ENCODE measurements at places on chromosomes 2 and 18. TPM values are rescaled to one million over a fixed set of nuclear protein-coding genes. Genes with fewer than 3 reads are reported as not detected.

- H3K4me1 ChIP-seq = no peaks in the 10 kb centered on the region
- no peak overlapping the region for H3K27ac ChIP-seq
- no peaks in the 10 kb centered on the region for H3K36me3 ChIP-seq
These were observed 349.6 kb upstream of the CWC22 start for GRCh38 chr2:180356676-180357075.

DNA sequence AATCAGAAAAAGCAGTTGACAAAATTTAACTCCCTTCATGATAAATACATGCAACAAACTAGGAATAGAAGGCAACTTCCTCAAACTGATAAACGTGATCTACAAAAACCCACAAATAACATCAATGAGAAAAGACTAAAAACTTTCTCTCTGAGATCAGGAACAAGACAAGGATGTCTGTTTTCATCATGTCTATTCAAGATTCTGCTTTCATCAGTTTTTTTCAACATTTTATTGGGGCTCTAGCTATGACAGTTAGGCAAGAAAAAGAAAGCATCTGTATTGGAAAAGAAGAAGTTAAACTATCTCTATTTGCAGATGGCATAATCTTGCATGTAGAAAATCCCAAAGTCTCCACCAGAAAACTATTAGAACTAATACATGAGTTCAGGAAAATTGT lies 12.3 kb upstream of the CHST10 start:
- no peak overlapping the region for H3K27ac ChIP-seq
- H3K36me3 ChIP-seq = no peaks in the 10 kb centered on the region
- H3K27me3 ChIP-seq = no peaks in the 10 kb centered on the region
- no peaks in the 10 kb centered on the region for H3K4me1 ChIP-seq
- H3K4me3 ChIP-seq = no peak overlapping the region

The TXNDC2 gene
- total RNA-seq = 0.21 TPM

The DPP4 gene
- total RNA-seq = 15.0 TPM

The TTR gene
- not detected for total RNA-seq

The NEU2 gene
- total RNA-seq = not detected

The ADGRF3 gene
- 0.31 TPM for total RNA-seq

- peaks cover 34% of the 10 kb centered on the region for H3K27me3 ChIP-seq
- no peak overlapping the region for H3K4me3 ChIP-seq
- H3K27ac ChIP-seq = no peak overlapping the region
- no peaks in the 10 kb centered on the region for H3K4me1 ChIP-seq
- DNase-seq = no peak
These were observed 8.4 kb upstream of the KCNG2 start for GRCh38 chr18:79789091-79789891.

GRCh38 chr2:204170411-204170810 lies 233.8 kb downstream of the ICOS start:
- no peak overlapping the region for H3K4me3 ChIP-seq
- no peaks in the 10 kb centered on the region for H3K27me3 ChIP-seq

DNA sequence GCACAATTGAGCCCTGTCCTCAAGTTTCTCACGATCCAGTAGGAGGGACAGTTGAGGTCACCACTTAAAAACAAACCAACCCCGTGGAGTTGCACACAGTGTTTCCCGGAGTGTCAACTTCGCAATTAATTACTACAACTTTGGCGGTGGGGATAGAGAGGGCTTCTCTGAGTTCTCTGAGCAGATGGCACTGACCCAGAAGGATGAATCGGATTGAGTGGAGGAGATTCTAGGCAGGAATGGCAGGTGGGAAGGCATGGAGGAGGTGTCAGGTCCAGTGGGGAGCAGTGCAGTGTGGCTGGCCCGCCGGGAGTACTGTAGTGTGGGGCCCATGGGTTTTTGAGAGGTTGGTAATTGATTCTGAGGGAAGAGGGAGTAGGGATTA lies 12.0 kb downstream of the SIX3 start:
- peaks cover 25% of the 10 kb centered on the region for H3K4me1 ChIP-seq
- H3K36me3 ChIP-seq = no peaks in the 10 kb centered on the region
- peaks cover 63% of the 10 kb centered on the region for H3K27me3 ChIP-seq
- no peak overlapping the region for H3K27ac ChIP-seq
- H3K4me3 ChIP-seq = no peak overlapping the region
- DNase-seq = no peak

DNA sequence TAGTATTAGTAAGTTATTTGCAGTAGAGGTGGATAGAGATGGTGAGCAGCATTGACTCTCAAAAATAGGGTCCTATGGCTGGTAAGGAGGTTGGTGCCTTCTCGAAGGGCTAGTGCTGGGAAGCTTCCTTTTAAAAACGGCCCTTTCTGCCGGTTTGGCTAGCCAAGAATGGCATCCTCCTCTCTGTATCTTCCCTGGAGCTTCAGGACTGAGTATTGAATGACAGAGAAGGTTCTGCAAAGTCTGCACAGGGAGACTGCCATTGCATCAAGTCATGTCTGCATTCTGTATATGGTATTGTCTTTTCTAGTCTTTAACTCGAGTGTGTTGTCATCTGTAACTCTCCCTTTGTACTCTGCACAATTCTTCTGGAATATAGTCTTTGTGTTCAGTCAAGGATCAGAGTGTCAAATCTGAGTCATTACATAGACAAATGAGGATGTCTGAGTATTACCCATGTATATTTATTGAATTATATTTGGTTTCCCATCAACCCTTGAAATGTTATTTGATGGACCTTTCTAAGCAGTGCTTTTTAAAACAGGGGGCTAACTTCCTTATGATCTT lies 1.1 kb downstream of the LDLRAD4 start:
- H3K27me3 ChIP-seq = no peaks in the 10 kb centered on the region
- no peak overlapping the region for H3K27ac ChIP-seq
- peaks cover 41% of the 10 kb centered on the region for H3K4me1 ChIP-seq
- no peak overlapping the region for H3K4me3 ChIP-seq
- H3K36me3 ChIP-seq = no peaks in the 10 kb centered on the region
- no peak for DNase-seq

DNA sequence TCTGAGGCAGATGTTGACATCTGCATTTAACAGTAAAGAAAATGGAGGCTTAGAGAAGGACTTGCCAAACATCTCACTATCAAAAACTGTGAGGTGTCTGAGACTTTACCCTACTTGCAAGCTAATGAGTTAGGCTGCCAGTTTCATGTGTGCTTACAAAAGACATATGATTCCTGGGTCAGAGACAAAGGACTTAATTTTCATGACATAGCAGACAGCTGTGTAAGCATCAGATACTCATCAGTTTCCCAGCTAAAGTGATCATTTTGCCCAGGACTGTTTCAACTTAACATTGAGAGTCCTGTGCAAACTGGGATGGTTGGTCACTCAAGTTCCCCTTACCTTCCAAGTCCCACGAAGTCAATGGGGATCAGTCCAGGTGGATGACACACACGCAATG lies 18.9 kb upstream of the DAPL1 start:
- H3K36me3 ChIP-seq = no peaks in the 10 kb centered on the region
- DNase-seq = no peak
- H3K4me1 ChIP-seq = peaks cover 18% of the 10 kb centered on the region
- no peak overlapping the region for H3K27ac ChIP-seq
- H3K4me3 ChIP-seq = no peak overlapping the region
- H3K27me3 ChIP-seq = no peaks in the 10 kb centered on the region

- no peaks in the 10 kb centered on the region for H3K36me3 ChIP-seq
- no peaks in the 10 kb centered on the region for H3K27me3 ChIP-seq
- no peak overlapping the region for H3K4me3 ChIP-seq
These were observed 147.7 kb upstream of the HS6ST1 start for GRCh38 chr2:128466376-128466775.

GRCh38 chr2:183474912-183475695 lies 350.9 kb downstream of the NUP35 start:
- H3K27me3 ChIP-seq = no peaks in the 10 kb centered on the region
- DNase-seq = no peak
- H3K36me3 ChIP-seq = no peaks in the 10 kb centered on the region
- no peak overlapping the region for H3K27ac ChIP-seq
- no peak overlapping the region for H3K4me3 ChIP-seq
- no peaks in the 10 kb centered on the region for H3K4me1 ChIP-seq

GRCh38 chr18:50734886-50735285 lies 84.9 kb downstream of the MRO start:
- no peaks in the 10 kb centered on the region for H3K27me3 ChIP-seq
- no peak for DNase-seq
- H3K4me3 ChIP-seq = no peak overlapping the region
- no peaks in the 10 kb centered on the region for H3K36me3 ChIP-seq

DNA sequence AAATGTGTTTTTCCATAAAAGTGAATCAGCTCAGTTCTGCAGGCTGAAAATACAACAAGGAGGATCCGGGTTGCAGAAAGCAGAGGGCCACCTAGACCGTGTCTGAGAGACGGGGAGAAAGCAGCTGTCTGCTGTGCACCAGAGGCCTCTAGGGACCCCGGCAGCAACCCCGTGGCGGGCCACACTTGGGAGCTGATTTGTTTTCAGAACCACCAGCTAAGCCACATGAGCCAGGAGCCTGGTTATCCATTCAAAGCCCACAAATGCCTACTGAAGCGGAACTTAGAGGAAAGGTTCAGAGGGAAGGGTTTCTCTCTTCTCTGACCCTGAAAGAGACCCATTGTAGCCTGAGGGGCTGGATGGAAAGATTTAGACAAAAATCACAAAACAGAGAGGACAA lies 28.4 kb upstream of the ID2 start:
- DNase-seq = no peak
- no peaks in the 10 kb centered on the region for H3K4me1 ChIP-seq
- H3K4me3 ChIP-seq = no peak overlapping the region
- H3K36me3 ChIP-seq = no peaks in the 10 kb centered on the region
- H3K27me3 ChIP-seq = no peaks in the 10 kb centered on the region
- no peak overlapping the region for H3K27ac ChIP-seq

DNA sequence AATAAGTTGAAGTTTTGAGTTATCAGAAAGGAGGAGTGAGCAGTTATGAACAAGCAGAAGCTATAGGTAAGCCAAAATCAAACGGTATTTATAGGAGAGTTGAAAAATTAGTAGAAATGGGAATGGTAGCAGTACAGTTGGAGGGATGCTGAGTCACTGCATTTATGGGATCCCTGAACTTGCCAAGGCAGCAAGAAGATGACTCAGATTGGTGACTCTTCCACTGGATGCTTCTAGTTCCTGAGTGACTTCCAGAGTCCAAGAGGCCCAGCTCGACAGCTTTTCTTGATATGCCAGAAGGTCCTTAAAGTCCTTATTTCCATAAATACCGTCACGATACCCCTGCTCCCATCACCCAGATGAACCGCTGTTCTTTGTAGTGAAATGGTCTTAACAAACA lies 31.1 kb upstream of the ACTR3 start:
- DNase-seq = no peak
- H3K4me3 ChIP-seq = no peak overlapping the region
- no peaks in the 10 kb centered on the region for H3K36me3 ChIP-seq

The AUP1 gene
- total RNA-seq = 98.9 TPM

DNA sequence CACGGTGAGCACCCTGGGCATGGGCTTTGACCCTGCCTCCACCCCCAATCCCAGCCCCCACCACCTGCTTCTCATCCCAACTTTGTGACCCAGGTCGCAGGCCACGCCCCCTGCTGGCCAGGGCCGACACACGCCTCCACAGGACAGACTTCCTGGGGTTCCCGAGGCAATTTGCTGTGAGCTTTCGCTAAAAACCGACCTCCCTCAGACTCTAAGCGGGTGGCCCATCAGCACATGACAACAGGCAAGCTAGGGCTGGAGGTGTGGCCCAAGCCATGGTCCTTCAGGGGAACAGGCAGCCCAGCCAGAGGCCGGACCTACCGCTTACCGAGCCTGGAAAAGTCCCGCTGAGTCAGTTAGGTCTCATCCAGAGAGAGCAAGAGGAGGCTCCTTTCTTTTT lies 31.9 kb downstream of the C1QL2 start:
- peaks cover 14% of the 10 kb centered on the region for H3K27me3 ChIP-seq
- no peaks in the 10 kb centered on the region for H3K36me3 ChIP-seq
- no peaks in the 10 kb centered on the region for H3K4me1 ChIP-seq
- H3K4me3 ChIP-seq = no peak overlapping the region
- DNase-seq = peak; percentile 25

The VAMP5 gene
- total RNA-seq = 40.4 TPM

- no peak overlapping the region for H3K27ac ChIP-seq
- H3K4me3 ChIP-seq = no peak overlapping the region
- H3K27me3 ChIP-seq = no peaks in the 10 kb centered on the region
- no peaks in the 10 kb centered on the region for H3K4me1 ChIP-seq
- DNase-seq = no peak
These were observed 14.9 kb downstream of the KIAA1328 start for GRCh38 chr18:36843784-36844183.

DNA sequence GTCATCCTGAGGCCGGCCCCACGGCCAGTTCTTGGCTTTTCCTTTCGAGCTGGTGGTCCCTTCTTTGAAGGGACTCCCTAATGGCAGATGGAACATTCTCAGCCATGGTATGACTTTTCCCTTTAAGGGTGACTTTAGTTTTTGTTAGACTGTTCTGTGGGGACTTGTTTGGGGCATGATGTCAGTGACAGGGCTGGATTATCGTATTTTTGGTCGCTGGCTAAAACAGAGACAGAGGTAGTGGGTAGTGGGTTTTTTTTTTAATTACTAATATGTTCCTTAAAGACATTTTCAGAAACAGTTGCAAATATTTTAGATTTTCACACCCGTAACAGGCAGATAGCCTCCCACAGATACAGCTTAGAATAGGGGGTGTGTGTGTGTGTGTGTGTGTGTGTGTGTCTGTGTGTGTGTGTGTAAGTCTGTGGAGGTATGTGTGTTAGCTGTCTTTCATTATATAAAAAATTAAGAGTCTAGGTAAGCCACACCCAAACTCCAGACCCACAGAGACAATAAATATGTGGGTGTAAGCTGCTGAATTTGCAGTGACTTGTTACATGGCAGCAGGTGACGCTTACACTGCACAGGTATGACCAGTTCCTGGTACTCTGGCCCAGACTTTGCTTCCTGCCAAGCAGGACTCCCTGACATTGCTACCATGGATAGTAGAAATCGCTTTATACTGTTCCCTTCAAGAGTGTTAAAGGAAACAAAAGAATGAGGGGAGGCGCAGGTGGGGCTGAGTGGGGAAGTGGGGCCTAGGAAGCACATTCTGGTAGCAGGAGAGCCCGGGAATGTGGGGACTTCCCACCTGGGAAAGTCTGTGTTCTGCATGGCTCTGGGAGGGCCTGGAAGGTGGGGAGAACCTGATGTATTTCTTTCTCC lies 20.9 kb downstream of the NCK2 start:
- peaks cover 29% of the 10 kb centered on the region for H3K4me1 ChIP-seq
- no peaks in the 10 kb centered on the region for H3K36me3 ChIP-seq
- no peak overlapping the region for H3K4me3 ChIP-seq
- H3K27ac ChIP-seq = no peak overlapping the region
- no peaks in the 10 kb centered on the region for H3K27me3 ChIP-seq

GRCh38 chr2:178333851-178334250 lies 117.1 kb downstream of the PRKRA start:
- H3K4me3 ChIP-seq = no peak overlapping the region
- H3K27ac ChIP-seq = no peak overlapping the region
- no peaks in the 10 kb centered on the region for H3K4me1 ChIP-seq
- no peaks in the 10 kb centered on the region for H3K27me3 ChIP-seq

- H3K27ac ChIP-seq = no peak overlapping the region
- no peak for DNase-seq
- H3K4me1 ChIP-seq = peaks cover 5% of the 10 kb centered on the region
- H3K4me3 ChIP-seq = no peak overlapping the region
- H3K36me3 ChIP-seq = no peaks in the 10 kb centered on the region
These were observed 116.7 kb upstream of the COPS8 start for GRCh38 chr2:236968880-236969534.

DNA sequence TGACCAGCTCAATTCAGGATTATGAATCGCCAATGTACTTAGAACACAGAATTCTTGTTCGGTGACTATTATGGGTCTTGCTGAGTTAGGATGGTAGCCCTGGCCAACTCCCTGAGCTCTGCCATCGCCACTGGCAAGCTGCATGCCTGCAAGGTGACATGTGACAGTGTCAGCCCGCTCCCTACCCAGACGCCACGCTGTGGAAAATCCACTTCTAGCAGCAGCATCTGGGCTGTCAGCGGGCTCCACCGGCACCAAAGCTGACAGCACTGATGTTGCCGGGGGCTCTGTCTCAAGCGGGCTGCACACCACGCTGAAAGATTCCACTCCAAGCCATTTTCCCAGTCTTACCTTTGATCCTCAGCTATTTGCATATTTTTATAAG lies 100.7 kb downstream of the MYT1L start:
- no peaks in the 10 kb centered on the region for H3K4me1 ChIP-seq
- no peak overlapping the region for H3K4me3 ChIP-seq

The ACVR1C gene
- 1.0 TPM for total RNA-seq

The MERTK gene
- 76.5 TPM for total RNA-seq
